Cardiac muscle cell (in vitro differentiated cells and primary cell): ENCODE measurements at places on chromosomes 6 and 20.

DNA sequence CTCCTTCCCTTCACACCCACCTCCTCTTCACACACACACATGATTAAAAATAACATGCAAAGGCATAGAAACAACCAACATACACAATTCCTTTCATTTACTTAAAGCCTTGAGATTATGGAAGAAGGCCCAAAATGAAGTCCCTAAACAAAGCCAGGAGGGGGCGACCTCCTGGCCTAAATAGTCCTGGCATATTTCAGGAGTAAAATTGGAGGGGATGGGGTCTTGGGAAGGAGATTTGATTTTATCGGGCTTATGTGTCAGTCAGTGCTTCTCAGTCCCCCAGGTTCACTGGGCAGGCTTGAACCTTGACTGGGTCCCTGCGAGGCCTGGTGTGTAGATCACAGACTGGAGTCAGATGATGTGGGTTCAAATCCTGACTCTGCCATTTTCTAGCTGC is 266.4 kb downstream of the SAMD5 start:
- peak; percentile 7 for DNase-seq

- DNase-seq, result no peak
These were observed 94.6 kb downstream of the TFAP2A start for GRCh38 chr6:10320291-10320690.

GRCh38 chr6:42279144-42279781 is 61.6 kb upstream of the MRPS10 start:
- DNase-seq, result peak; percentile 54

DNA sequence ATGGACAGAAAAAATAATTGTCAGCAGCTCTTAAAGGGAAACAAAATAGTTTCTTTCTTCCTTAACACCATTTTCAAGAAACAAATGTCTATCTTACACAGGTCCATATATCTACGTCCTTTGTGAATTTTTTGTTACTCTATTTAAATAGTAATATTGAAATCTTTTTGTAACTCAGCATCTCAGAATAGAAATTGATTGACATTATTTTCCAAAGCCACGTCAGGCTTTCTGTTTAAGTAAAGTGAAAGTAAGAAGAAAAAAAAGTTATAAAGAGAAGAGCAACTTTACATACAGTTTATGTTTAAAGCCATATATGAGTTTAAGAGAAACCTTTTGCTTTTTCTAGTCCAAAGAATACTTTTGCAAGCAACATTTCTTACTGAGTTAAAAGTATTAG is 402.9 kb upstream of the SOX4 start:
- DNase-seq, result no peak

- DNase-seq, result no peak
These were observed 20.4 kb upstream of the SERINC1 start for GRCh38 chr6:122491919-122492555.

GRCh38 chr6:156585859-156586258 is 191.3 kb upstream of the ARID1B start:
- peak; percentile 17 for DNase-seq

- DNase-seq, result no peak
These were observed 5.2 kb downstream of the GTSF1L start for GRCh38 chr20:43721429-43722152.

DNA sequence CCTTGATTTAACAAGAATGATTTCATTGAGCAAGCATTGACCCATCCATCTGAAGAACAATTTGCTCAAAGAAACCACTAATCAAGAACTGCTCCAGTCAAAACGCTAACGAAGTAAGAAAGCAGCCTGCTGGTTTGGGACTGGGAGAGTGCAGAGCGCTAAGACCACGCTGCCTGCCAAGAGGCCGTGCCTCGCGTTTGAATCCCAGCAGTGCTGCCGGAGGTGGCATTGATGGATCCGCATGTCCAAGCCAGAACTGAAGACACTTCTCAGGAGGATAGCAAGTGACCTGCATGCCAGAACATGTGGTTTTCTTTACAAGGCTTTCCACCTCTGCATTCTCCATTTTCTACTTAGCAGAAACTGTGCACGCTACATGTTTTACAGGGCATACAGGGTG is 105.2 kb upstream of the FOXC1 start:
- no peak for DNase-seq

DNA sequence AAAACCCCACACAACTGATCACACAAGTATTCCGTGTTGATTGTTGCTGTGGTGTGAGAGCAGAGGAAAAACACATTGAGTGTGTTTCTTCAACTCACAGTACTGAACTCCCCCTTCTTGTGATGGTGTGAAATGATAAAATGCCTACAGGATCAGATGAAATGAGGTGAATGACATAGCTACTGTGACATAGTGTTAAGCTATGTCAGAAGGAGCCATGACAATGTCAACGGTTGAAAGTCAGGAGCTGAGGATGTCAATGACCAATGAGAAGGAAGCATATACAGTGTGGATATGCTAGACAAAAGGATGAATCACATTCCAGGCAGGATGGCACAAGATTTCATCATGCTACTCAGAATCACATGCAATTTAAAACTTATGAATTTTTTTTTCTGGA is 38.8 kb downstream of the WASF1 start:
- DNase-seq, result peak; percentile 66

DNA sequence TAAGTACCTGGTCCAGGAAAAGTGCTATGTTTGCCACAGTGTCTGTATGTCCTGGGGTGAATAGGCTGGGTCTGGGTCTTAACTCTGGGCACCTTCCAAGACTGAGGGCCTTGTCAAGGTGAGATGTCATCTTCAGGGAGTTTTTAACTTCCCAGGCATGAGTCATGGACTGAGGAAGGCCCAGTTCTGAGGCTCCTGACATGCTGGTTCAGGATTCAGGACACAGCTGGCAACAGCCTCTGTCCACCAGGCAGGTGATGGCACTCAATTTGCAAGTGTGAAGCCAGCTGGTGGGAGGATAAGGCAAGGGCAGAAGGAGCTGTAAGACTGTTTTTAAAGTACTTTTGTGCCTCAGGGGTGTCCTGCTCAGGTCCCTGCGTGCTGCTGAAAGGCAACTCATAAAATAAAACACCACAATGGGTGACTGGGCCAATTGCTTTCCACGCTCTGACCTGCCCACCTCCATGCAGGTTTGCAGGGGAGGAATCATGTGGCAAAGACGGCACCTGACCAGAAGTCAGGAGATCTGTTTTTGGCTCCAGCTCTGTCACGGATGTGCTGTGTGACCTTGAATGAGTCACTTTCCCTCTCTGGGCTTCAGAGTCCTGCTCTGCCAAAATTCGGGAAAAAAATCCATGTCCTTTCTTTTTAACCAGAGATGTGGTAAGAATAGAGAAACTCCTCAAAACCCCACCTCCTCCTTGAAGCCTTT is 4.9 kb upstream of the PACSIN1 start:
- no peak for DNase-seq

GRCh38 chr6:13413900-13414555 is 73.4 kb downstream of the GFOD1 start:
- no peak for DNase-seq

GRCh38 chr6:136750696-136751521 is 41.4 kb downstream of the MAP3K5 start:
- DNase-seq, result no peak

- DNase-seq, result peak; percentile 92
These were observed 50.7 kb upstream of the SIRPA start for GRCh38 chr20:1844325-1845162.

DNA sequence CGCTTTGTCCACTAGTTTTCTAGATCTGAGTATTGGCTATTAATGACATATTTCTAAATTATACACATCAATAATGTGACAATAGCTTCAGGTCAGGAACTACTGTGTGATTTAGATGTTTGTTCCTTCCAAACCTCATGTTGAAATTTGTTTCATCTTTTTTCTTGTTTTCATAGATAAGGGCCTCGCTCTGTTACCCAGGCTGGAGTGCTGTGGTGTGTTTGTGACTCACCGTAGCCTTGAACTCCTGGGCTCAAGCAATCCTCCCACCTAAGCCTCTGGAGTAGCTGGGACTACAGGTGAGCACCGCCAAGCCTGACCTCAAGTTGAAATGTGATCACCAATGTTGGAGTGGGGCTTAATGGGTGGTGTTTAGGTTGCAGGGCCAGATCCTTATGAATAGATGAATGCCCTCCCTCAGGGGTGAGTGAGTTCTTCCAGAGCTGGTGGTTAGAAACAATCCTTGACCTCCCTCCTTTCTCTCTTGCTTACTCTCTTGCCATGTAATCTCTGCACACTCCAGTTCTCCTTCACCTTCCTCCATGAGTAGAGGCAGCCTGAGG is 5.9 kb upstream of the NQO2 start:
- DNase-seq, result no peak

- DNase-seq, result no peak
These were observed 14.2 kb upstream of the RNF217 start for GRCh38 chr6:124947971-124948451.

GRCh38 chr6:79635232-79635543 is 4.1 kb downstream of the SH3BGRL2 start:
- DNase-seq, result peak; percentile 29

DNA sequence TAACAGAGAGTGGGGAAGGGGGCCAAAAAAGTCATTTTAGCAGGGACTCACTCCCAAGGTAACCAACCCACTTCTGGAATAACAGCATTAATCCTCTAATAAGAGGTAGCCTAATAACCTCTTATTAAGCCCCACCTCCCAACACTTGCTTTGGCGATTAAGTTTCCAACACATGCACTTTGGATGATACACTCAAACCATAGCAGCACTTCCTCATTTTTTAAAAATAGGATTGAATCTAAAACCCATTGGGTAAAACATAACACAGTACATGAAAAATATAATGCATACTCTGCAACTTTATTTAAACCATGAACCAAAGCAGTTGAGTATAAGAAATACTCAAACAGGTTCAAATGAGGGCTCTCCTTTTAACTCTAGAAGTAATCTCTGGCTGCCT is 318.3 kb downstream of the HACE1 start:
- no peak for DNase-seq

DNA sequence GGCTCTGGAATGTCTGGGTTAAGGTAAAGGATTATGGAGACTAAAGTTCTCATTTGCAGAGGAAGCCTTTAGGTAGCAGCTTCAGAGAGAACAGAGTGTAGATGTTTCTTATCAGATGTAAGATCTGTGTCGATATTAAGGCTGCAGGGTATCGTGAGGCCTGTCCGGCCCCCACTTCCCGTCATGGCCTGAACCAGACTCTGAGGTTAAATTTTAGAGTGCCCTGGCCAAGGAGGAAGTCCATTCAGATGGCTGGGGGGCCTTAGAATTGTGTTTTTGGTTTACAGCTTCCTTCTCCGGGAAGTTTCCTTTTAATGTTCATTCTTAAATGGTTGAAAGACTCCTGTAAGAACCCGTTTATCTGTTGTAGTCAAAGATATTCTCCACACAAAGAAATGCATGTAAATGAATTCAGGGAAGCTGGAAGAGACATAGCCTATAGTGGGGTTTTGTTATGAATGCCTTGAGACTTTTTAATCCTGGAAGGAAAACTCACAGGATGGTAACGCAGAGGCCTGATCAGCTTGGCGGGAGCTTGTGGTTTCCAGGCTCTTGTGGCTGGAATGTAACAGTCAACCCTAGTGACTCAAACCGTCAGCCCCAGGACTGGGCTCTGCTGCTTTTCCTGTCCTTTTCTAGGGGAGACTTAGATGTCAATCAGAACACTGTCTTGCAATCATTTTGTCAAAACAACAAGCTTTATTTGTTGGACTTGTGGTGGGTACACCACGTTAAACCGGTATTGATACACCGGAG is 34.7 kb downstream of the KIF25 start:
- DNase-seq, result no peak

DNA sequence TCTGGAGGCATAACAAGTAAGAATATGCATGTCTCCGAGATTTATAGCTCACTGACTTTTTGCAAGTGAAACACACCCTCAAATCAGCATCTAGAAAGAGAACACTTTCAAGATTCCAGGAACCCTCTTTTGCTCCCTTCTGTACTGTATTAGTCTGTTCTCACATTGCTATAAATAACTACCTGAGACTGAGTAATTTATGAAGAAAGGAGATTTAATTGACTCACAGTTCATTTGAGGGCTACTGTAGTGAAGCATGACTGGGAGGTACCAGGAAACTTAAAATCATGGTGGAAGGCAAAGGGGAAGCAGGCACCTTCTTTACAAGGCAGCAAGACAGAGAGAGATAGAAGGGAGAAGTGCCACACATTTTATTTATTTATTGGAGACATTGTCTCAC is 269.9 kb downstream of the UTRN start:
- no peak for DNase-seq

DNA sequence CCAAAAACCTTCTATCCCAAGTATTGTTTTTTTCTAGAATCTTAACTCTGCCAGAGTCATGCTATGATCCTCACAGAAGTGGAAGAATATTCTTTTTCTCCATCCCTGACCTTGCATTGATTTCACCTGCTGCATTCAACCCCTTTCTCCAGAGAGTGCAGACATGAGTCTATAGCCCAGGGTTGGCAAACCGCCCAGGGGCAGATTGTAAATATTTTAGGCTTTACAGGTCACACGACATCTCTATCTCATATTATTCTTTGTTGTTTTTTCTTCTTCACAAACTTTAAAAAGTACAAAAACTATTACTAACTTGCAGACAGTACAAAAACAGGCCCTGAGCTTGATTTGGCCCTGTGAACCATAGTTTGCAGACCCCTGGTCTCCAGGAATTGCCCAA is 112.1 kb upstream of the ASF1A start:
- no peak for DNase-seq

- peak; percentile 47 for DNase-seq
These were observed 169.0 kb downstream of the FOXC1 start for GRCh38 chr6:1778686-1779235.

- DNase-seq, result no peak
These were observed 126.5 kb upstream of the HDGFL1 start for GRCh38 chr6:22442826-22443225.

GRCh38 chr6:111481836-111482187 is 1.2 kb downstream of the REV3L start:
- DNase-seq, result no peak

GRCh38 chr6:146289816-146290588 is 253.6 kb upstream of the RAB32 start:
- DNase-seq, result peak; percentile 86

DNA sequence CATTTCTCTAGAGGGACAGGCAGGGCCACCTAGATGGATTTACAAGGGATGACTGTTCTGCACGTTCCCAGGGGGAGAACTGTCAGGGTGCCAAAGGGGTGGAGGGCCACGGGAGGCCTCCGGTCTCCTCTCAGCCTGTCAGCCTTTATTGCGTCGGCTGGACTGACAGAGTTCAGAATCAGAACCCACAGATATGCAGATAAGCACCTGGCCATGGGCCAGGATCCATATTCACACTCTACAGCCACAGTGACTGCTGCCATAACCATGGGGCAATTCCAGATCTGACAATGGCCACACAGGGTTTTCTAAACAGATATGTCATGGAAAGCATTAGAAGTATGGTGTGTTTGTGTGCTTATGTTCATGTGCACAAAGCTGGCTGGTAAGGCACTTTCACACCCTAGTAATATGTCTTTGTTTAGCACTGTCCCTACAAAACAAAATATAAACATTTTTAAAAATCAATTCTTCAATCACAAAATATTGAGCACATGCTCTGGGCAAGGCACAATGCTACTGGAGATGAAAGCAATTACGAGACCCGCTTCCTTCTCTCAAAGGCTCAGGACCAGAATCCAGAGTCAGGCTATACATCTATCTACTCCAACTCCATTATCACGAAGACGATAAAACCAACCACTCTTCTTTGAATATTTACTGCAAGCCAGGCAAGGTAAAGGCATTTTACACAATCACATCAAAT is 29.1 kb downstream of the TRAM2 start:
- DNase-seq, result no peak
